ENCODE measurements at places on chromosomes 13 and 19.

- DNase-seq = no peak
Observed at GRCh38 chr13:102667023-102667422, 27.8 kb downstream of the METTL21C start.

- DNase-seq = no peak
Observed at GRCh38 chr13:42275098-42275471, 3.1 kb downstream of the AKAP11 start.

GRCh38 chr19:30781047-30781446 lies 408.9 kb downstream of the ZNF536 start:
- DNase-seq = no peak

DNA sequence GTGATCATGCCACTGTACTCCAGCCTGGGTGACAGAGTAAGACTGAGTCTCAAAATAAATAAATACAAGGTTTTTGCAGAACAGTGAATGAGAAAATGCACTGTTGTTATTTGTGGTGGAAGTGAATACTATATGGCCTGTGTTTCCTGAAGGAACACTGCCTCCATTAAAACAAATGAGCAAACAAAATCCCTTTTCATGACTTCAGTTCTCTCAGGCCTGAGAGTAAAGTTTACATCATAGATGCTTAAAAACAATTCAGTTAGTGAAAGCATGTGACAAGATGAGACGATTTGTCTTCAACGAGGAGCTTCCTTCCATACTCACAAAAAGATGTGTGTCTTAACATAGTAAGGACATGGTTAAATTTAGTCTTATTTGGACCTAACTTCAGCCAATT lies 14.4 kb downstream of the SPINT2 start:
- DNase-seq = no peak
